BE2C (cell line): ENCODE measurements at places on chromosomes 11 and 22.

DNA sequence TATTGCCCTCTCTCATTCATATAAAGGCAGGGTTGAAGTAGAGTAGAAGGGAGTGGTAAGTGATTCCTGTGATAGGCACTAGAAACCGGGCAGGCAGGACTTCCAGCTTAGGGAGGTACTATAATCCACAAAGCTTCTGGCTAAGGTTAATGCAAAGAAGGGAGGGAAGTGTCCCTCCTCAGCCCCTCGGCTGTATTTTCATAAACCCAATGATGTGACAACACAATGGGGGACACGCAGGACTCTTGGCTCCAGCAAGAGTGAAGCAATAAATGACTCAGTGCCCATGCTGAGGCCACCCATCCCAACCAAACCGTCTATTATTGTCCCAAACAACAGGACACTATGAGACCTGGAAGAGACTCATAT, 90.7 kb downstream of the ETS1 start:
- DNase-seq, result no peak

- DNase-seq, result no peak
Measured at GRCh38 chr22:43114958-43115357, 4.4 kb downstream of the BIK start.

DNA sequence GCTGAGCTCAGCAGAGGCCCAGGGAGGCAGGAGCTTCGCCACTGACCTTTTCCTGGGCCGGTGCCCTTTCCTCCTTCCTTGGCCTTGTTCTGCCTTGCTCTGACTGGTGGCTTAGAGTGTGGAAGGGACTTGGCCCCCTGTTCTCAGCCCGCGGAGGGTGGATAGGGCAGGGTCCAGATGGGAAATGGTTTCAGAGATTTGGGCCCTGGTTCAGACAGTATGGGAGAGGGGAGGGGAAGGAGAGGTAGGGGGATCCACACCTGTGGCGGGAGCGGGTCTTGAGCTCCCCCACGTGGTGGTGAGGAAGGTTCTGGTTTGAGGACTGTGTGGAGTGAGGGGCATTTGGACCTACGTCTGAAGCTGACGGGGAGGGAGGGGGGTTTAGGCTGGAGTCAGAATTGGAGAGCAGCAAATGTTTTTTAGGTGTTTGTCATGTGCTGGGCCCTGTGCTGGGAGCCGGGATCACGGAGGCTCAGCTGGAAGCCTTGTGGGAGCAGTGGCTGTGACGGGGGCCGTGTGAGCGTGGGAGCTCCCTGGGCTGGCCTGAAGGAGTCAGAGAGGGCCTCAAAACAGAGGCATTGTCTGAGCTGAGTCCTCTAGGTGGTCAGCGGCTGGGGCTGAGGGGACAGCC, 27.2 kb downstream of the SHANK3 start:
- DNase-seq, result peak; percentile 13

DNA sequence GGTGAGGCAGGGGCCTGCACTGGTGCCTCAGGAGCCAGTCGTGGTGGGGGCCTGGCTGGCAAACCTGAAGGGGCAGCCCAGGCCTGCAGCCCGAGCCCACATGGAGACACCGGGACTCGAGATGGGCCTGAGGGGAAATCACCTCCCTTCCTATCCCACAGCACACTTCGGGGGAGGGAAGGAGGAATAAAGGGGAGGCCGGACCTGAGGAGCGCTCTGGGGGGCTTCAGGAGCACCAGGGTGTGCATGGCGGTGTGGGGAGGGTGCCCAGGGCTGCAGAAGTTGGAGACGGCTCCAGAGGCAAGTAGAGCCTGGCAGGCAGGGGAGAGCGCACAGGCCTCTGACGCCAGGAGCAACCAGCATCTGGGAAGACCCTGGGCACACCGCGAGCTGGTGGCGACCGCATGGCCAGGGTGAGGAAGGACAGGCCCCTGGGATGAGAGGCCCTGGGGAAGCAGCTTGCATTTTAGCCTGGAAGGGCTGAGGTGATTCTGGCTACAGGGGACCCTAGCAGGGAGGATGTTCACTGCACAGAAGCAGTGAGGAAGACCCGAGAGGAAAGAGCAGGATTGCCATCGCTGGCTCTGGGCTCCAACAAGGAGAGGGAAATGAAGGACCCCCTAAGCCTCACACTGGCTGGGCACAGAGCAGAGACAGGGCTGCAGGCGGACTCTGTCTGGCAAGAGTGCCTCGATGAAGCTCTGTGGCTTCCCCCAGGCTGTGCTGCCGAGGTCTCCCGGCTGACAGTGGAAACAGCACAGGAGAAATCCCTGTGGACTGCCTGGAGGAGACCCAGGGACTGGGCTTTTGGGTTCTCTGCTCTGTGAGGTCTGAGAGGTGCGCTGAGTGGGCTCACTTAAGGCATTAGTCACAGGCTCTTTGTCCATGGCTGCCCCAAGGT, 457.7 kb downstream of the BRD1 start:
- no peak for DNase-seq

DNA sequence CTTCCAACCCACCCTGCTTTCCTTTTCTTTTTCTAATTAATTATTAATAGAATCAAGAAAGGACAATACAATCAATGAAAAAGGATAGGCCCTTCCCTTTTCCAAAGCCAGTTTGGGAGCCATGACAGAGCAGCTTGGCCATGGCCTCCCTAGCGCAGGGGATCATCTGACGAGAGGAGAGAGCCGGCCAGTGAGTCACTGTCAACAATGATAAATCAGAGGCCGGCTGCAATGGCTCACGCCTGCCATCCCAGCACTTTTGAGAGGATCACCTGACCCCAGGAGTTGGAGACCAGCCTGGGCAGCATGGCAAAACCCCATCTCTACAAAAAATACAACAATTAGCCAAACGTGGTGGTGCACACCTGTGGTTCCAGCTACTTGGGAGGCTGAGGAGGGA, 27.5 kb upstream of the KRTAP5-7 start:
- peak; percentile 42 for DNase-seq

GRCh38 chr22:43867839-43868635, 5.7 kb upstream of the SULT4A1 start:
- peak; percentile 0 for DNase-seq

DNA sequence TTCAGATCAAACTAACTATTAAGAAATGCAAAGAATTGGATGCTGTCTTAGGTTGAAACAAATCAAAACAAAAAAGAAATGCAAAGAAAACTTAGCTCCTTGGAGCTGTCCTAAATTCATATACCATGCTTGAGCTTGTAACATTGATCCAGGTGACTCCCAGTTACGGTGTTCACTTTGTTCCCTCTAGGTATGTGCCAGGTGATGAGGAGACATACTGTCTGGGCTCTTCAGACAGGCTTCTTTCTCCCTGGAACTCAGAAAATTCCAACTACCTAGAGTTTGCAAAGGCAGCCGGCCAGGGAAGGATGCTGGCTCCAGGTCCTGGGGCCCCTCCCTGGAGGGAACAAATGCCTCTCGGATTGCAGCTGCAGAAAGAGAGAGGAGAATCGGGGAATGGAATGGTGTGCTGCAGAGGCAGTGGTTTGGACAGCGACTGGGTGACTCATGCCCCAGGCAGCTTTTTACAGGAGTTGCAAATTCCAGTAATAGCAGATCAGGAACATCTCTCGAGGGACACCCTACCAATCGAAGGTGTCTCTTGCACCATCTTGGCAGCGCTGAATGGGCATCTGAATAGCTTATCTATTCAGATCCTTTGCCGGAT, 12.3 kb upstream of the ASPHD2 start:
- DNase-seq, result no peak

- no peak for DNase-seq
Measured at GRCh38 chr11:12106501-12106900, 3.9 kb upstream of the MICAL2 start.

GRCh38 chr11:75896843-75897419, 81.9 kb downstream of the UVRAG start:
- no peak for DNase-seq

DNA sequence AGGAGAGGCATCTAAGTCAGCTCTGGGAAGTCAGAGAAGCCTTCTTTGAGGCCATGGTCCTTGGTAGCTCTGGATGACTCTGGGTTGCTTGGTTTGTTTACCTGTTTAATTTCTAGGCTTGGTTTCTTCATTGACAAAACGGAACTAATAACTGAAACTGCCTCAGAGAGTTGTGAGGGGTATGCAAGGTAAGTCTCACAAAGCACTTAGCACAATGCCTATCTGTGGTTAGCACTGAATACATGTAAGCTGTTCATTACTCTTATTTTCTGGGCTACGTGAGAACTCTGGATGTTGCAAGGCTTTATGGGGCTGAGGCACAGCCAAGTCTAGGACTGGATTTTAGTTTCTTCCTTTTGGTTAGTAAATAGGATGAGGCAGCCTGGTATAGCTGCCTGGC, 225.8 kb upstream of the NCAM1 start:
- DNase-seq, result no peak

DNA sequence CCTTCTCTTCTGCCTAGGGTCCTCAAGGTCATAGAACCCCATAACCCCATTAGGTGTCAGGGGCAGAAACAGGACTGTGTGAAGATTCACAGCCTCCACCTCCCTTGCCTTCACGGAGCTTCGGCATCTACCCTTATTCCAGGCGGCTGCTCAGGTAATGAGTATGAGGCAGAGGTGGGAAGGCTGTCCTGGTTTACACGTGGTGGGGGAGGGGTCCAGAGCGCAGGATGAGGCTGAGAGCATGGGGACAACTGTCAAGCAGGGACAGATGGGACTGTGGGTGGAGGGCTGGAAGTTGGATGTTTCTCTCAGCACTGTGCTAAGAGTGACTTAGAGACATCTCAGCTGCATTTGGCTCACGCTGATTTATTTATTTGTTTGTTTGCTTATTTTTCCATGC, 4.3 kb upstream of the RAD9A start:
- no peak for DNase-seq

DNA sequence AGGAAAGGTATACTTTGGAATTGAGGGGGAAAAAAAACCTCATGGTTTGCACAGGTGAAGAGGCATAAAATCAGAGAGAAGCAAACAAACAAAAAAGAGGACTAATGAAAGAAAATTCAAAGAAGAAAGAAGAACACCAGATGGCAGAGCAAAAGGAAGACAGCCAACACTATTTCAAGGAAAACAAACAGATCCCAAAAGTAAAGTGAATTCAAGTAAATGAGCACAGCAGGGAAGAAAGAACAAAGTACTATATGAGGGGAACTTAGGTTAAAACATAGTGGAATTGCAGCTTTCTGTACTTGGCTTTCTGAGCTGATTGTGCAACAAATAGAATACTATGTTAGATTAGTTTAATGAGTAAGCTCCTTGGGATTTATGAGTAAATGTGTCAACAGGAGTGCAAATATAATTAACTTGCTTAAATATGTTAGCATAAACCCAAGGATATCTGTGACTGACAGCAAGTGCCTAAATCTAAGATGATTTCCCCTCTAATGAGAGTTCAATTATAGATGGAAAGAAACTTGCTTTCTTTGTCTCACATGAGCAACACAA, 404.6 kb upstream of the CNTN5 start:
- no peak for DNase-seq

DNA sequence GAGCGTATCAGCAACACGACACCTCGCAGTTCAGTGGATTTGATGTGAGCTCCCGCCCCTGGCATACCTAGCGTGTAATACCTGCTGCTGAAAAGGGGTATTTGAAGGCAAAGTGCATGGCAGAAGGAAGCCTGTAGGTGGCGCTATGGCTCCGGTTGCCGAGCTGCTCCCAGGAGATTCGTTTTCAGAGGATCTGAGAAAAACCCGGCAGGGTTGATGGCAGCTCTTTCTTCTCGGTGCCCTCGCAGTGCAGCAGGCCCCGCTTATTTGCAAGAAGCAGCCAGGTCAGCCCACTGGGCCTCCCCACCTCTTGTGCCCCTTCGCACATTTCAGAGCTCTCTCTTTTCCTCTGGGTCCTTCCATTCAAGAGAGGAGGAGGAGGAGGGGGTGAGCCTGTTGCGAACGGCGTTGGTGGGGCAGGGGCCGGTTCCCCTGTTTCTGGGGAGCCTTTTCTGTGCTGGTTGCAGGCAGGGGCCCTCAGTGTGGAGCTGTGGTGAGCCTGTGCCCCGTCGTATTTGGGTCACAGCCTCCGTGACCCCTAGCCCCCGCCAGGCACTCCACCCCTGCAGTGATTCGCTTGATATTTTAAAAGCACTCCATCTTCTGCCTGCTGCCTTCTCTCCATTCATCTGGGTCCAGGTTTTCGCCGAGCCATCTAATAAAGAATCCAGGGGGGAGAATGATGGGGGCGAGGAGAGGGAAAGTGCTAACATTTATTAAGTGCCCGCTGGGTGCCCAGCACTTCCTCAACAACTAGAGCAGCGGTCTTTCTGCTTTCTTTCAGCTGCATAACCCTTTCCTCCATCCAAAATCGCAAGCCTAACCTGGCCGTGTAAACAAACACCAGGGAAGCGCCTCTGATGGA, 85.3 kb upstream of the SYT13 start:
- DNase-seq, result peak; percentile 46

DNA sequence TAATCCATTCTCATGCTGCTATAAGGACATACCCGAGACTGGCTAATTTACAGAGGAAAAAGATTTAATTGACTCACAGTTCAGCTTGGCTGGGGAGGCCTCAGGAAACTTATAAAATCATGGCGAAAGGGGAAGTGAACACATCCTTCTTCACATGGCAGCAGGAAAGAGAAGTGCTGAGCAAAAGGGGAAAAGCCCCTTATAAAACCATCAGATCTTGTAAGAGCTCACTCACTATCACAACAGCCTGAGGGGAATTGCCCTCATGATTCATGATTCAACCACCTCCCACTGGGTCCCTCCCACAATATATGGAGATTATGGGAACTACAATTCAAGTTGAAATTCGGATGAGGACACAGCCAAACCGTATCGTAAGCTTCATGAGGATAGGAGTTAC, 3.8 kb upstream of the CYB5R2 start:
- DNase-seq, result no peak

GRCh38 chr22:44489817-44490216, 8.2 kb downstream of the RTL6 start:
- no peak for DNase-seq

- no peak for DNase-seq
Measured at GRCh38 chr11:6876914-6877313, 489 bp downstream of the OR10A4 start.

GRCh38 chr22:23274146-23274526, 93.8 kb downstream of the BCR start:
- no peak for DNase-seq

GRCh38 chr11:34600339-34601084, 20.4 kb upstream of the EHF start:
- DNase-seq, result peak; percentile 6

- DNase-seq, result no peak
Measured at GRCh38 chr22:46202897-46203600, 47.0 kb downstream of the CDPF1 start.

- DNase-seq, result no peak
Measured at GRCh38 chr11:11862999-11863398, 21.2 kb downstream of the USP47 start.
